Upper lobe of left lung (tissue), 6 donors: ENCODE measurements at places on chromosomes 13 and 19.

DNA sequence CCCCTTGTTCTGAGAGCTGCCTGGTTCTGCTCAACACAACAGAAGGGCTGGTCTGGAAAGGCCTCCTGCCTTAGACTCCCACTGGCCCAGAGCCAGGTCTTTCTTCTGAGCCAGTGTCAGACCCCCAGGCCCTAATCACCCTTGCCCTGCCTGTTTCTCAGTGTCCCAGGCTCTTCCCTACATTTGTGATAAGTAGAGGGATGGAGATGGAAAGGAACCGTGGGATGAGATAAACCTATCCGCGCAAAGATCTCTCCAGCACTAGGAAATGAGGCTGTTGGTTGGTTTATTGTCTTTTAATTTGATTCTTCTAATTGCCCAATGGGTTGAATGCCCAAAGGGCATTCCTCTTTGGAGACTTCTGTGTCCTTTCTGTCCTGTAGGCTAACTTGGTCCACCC lies 470.0 kb downstream of the TSHZ3 start:
- H3K27me3 ChIP-seq = no peaks in the 10 kb centered on the region
- H3K4me1 ChIP-seq = peaks cover 5% of the 10 kb centered on the region
- no peaks in the 10 kb centered on the region for H3K36me3 ChIP-seq
- no peak overlapping the region for H3K4me3 ChIP-seq

GRCh38 chr13:30165796-30166195 lies 141.6 kb downstream of the KATNAL1 start:
- no peaks in the 10 kb centered on the region for H3K4me1 ChIP-seq
- no peak overlapping the region for H3K27ac ChIP-seq
- no peaks in the 10 kb centered on the region for H3K36me3 ChIP-seq
- DNase-seq = no peak
- no peaks in the 10 kb centered on the region for H3K27me3 ChIP-seq

DNA sequence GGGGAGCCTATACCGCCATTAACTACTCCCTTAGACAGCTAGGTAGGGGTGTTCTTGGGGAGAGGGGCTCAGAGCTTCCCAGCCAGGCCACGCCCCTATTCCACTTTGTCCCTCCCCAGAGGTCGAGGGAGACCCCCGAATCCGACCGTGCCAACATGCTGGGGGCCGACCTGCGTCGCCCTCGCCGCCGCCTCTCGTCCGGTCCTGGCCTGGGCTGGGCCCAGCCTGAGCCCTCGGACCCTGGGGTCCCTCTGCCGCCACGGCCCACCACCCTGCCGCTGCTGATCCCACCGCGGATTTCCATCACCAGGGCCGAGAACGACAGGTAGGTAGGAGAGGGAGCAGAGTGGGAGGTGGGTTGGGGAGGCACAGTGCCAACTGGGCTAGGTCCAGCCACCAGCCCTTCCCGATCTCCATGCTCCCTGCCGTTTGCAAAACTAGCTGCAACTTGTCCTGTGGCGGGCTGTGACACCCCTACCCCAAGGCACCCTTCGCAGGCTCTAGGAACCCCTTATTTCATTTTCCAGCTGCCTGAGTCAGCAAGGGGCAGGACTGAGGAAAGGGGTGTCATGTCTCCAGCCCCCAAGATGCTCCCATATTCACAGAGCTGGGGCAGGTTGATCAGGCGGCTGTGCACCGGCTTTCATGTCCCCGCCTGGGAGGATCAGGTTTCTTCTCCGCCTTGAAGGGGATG lies 2.6 kb upstream of the PDE4A start:
- H3K27ac ChIP-seq = no peak overlapping the region
- H3K4me3 ChIP-seq = no peak overlapping the region
- H3K4me1 ChIP-seq = peaks cover 42% of the 10 kb centered on the region

DNA sequence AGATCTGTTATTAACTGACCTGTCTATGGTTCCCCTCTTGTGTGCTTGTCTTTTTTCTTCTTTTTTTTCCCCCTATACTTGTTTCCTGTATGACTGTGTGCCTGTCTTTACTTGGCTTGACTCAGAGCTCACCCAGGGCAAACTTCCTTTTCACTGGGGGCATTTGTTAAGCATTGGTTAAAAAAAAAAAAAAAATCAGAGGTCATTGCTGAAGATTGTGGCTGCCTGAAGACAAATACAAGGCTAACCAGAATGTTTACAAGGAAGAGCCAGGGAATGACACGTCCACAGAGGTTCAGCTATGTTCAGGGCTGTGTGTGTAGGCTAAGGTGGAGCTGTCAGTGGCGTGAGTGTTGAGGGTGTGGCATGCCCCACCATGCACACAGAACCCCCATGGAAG lies 47.1 kb downstream of the LNX2 start:
- H3K4me3 ChIP-seq = no peak overlapping the region
- no peaks in the 10 kb centered on the region for H3K27me3 ChIP-seq
- no peaks in the 10 kb centered on the region for H3K4me1 ChIP-seq

- no peaks in the 10 kb centered on the region for H3K27me3 ChIP-seq
- no peak overlapping the region for H3K4me3 ChIP-seq
- no peak overlapping the region for H3K27ac ChIP-seq
- peaks cover 8% of the 10 kb centered on the region for H3K4me1 ChIP-seq
- peaks cover 63% of the 10 kb centered on the region for H3K36me3 ChIP-seq
Measured at GRCh38 chr19:12676384-12676792, 5.3 kb downstream of the DHPS start.

GRCh38 chr19:30152510-30153291 lies 210.7 kb downstream of the URI1 start:
- DNase-seq = no peak
- H3K4me1 ChIP-seq = no peaks in the 10 kb centered on the region
- H3K36me3 ChIP-seq = no peaks in the 10 kb centered on the region
- no peak overlapping the region for H3K27ac ChIP-seq

DNA sequence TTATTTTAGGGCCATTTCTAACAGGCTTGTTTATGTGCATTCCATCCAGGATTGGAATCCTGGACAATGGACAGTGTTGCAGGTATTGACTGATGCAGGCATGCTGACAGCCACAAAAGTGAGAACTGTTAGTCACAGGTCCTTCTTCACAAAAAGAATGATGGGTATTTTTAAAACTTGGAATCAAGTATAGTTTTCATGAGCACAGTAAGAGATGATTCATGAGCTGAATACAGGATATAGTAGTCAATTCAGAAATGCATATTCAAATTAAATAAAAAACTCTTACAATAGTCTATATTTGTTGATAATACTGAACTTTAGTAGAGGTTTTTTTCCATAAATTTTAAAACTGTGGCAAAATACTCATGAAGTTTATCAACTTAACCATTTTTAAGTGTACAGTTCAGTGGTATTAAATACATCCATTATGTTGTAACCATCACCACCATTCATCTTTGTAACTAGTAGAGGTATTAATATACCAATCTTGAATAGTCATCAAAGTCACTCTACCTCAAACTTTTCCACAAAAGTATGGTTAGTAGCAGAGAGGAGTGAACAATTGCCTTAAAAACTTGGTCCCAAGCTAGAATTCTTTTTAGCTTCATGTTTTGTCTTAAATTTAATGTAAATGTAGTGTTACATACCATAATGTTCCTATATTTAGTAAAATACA lies 79.5 kb downstream of the KCNRG start:
- H3K4me1 ChIP-seq = no peaks in the 10 kb centered on the region
- no peaks in the 10 kb centered on the region for H3K27me3 ChIP-seq
- H3K36me3 ChIP-seq = no peaks in the 10 kb centered on the region
- no peak for DNase-seq
- H3K4me3 ChIP-seq = no peak overlapping the region

- H3K4me3 ChIP-seq = peak overlapping the region; percentile 4
- no peak for DNase-seq
- peaks cover 73% of the 10 kb centered on the region for H3K4me1 ChIP-seq
- H3K27ac ChIP-seq = peak overlapping the region; percentile 74
Measured at GRCh38 chr19:11191273-11191755, 6.0 kb downstream of the KANK2 start.

DNA sequence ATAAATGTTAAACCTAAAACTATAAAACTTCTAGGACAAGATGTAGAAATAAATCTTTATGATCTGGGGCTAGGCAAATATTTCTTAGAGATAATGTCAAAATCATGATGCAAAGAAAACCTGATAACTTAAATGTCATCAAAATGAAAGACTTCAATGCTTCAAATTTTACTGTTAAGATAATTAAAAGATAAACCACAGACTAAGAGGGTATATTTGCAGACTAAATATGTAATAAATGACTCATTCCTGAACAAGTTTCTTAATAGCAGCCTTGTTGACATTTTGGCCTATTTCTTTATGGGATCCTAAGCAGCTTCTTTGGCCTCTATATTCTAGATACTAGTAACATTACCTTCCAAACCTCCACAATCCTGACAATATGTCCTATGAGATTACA lies 2878.3 kb upstream of the PCDH20 start:
- no peaks in the 10 kb centered on the region for H3K36me3 ChIP-seq
- H3K27ac ChIP-seq = no peak overlapping the region
- no peaks in the 10 kb centered on the region for H3K27me3 ChIP-seq
- no peak overlapping the region for H3K4me3 ChIP-seq

GRCh38 chr19:51664997-51665396 lies 18.4 kb upstream of the SIGLEC14 start:
- no peaks in the 10 kb centered on the region for H3K36me3 ChIP-seq
- no peak for DNase-seq
- H3K4me1 ChIP-seq = no peaks in the 10 kb centered on the region
- H3K4me3 ChIP-seq = no peak overlapping the region
- H3K27me3 ChIP-seq = no peaks in the 10 kb centered on the region

DNA sequence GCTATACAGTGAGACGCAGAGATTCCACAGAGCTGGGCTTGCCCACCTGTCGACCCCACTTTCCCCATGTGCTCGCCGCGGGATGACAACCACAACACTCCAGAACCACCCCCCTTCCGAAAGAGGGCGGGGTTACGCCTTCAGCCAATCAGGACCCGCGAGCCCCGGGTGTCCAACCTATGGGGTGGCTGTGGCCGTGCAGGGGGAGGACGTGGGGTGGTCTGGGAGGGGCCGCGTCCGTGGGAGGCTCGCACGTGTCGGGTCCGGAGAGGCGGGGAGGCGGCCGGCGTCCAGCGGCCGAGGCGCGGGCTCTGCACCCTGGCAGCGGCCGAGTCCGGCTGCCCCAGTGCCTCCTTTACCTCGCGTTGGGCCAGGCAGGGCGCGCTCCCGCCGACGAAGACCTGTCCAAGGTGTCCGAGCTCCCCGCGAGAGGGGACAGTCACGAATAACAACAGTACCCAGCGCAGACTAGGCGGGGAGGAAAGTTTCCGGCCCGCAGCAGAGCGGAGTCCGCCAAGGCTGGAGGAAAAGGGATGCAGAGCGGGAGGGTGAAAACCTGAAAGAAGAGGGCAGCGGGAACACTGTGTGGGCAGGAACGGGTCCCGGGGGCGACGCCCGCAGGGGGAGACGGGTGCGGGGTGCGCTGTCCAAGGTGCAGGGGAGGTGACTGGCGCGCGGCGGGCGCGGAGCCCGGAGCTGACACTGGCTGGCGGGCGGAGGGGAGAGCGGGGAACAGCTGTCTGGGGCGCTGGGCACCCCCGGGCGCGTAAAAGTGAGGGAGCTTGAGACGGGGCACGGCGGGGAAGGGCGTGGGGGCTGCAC lies 911 bp downstream of the ENOX1 start:
- peak overlapping the region; percentile 61 for H3K4me3 ChIP-seq
- no peak overlapping the region for H3K27ac ChIP-seq
- DNase-seq = peak; percentile 89
- peaks cover 9% of the 10 kb centered on the region for H3K27me3 ChIP-seq

DNA sequence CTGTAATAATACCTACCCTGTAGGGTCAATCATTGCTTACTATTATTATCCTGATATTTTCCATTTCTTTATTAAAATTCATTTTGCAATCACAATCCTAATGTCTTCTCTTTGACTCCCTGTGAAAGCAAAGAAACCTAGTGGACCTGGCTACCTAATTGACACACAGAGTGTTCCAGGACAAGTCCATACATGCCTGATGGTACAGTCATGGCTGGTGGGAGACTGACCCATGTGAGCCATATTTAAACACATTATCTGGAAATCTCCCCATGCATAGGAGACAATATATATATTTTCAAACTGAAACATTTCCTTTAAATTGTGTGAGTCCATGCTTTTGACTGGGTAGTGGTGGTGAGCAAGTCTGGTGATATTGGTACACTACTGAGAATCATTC lies 230.6 kb upstream of the DACH1 start:
- H3K27me3 ChIP-seq = no peaks in the 10 kb centered on the region
- no peak for DNase-seq
- H3K4me1 ChIP-seq = no peaks in the 10 kb centered on the region
- H3K36me3 ChIP-seq = no peaks in the 10 kb centered on the region

- H3K27me3 ChIP-seq = no peaks in the 10 kb centered on the region
- peaks cover 51% of the 10 kb centered on the region for H3K36me3 ChIP-seq
- no peak overlapping the region for H3K4me3 ChIP-seq
- DNase-seq = no peak
- no peaks in the 10 kb centered on the region for H3K4me1 ChIP-seq
Measured at GRCh38 chr13:28679628-28680027, 20.7 kb downstream of the POMP start.

DNA sequence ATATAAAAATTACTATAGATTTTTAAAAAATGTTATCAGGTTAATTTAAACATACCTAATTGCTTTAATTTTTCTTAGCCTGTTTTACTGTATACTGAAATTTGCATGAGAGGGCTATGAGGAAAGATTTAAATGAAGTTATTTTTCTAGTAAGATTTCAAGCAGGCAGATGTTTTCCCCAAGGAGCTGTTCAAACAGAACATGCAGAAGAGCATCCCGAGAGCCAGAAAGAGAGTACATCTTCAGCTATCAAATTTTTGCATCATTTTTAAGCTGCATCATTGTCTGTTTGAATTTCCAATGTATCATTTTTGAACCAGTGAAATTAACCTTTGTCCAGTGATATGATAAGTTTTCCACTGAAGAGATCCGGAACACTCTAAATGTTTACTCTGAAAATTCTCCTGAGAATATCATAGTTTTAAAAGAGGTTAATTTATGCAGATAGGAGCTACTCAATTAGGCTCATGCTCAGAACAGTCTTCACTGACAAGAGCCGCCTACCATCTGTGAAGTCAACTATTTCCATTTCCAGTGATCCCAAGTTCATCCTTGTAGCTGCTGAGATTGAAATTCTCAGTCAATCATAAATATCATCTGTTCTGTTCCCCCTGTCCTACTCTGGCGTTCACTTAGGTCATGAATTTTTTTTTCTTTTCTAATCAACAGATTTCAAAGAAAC lies 467.7 kb upstream of the NBEA start:
- no peaks in the 10 kb centered on the region for H3K36me3 ChIP-seq
- H3K4me1 ChIP-seq = peaks cover 2% of the 10 kb centered on the region
- H3K4me3 ChIP-seq = no peak overlapping the region
- no peaks in the 10 kb centered on the region for H3K27me3 ChIP-seq
- no peak for DNase-seq

- H3K4me3 ChIP-seq = peak overlapping the region; percentile 62
- H3K4me1 ChIP-seq = peaks cover 13% of the 10 kb centered on the region
- H3K36me3 ChIP-seq = no peaks in the 10 kb centered on the region
- no peaks in the 10 kb centered on the region for H3K27me3 ChIP-seq
Measured at GRCh38 chr19:48739404-48740163, 826 bp downstream of the RASIP1 start.
